Cortex of kidney (tissue), 1 donor: ENCODE measurements at places on chromosomes 4 and X.

DNA sequence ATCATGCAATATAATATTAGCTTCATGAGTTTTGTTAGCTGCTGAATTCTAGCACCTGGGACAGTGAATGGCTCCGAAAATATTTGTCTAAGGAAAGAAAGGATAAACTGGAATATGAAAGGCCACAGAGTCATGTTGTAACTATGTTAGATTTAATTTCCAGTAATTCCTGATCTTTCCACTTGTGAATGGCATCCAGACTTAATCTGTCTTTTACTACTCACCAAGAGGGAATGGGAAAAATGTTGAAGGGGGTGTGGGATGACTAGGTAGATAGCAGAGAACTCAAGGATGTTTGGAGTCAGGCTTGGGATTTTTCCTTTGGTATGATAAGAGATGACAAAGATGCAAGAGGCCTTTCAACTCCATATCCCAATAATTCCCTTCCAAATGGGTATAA is 9.4 kb downstream of the ADH6 start:
- no peak for DNase-seq

DNA sequence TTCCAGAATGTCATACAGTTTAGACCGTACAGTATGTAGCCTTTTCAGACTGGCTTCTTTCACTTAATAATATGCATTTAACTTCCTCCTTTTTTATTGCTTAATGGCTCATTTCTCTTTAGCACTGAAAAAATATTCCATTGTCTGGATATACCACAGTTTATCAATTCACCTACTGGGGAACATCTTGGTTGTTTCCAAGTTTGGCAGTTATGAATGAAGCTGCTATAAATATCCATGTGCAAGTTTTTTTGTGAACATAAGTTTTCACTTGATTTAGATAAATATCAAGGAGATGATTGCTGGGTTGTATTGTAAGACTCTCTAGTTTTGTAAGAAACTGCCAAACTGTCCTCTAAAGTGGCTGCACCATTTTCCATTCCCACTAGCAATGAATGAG is 375.5 kb downstream of the PCDH18 start:
- no peak for DNase-seq

GRCh38 chr4:79213010-79213409 is 112.9 kb downstream of the NAA11 start:
- DNase-seq = no peak

DNA sequence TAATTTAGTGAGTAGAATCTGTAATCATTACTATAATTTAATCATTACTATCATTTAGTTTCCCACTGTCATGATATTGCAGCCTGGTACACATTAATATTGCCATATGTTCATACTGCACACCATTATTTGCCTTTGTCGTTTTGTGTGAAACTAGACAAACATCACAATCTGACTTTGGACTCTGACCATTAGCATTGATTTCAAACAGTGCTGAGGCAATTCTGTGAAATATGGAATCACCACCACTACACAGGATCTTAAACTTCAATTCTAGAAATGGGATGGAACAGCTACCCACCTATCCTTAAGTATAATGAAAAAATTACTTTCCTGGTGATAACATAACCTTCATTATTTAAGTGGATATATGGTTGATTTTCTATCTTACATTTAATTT is 98.3 kb downstream of the SORBS2 start:
- no peak for DNase-seq

GRCh38 chrX:37872303-37872655 is 24.9 kb upstream of the DYNLT3 start:
- DNase-seq = no peak

DNA sequence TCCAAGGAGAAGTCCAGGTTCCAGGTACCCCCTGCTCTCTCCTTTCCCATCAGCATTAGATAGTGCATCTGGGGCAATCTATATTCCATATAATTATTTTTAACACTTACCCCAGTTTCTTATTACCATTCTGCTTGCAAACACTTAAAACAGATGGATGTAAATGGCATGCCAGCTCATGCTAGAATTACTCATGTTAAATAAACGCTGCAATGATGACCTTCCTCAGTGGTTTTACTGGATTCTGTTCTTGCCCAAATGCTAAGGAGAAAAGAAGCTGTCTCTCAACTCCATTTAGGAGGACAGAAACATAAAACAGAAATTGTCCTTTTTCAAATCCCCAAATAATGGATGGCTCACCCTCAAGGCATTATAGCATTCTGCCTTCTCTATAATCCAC is 161.1 kb downstream of the NLGN4X start:
- DNase-seq = no peak

DNA sequence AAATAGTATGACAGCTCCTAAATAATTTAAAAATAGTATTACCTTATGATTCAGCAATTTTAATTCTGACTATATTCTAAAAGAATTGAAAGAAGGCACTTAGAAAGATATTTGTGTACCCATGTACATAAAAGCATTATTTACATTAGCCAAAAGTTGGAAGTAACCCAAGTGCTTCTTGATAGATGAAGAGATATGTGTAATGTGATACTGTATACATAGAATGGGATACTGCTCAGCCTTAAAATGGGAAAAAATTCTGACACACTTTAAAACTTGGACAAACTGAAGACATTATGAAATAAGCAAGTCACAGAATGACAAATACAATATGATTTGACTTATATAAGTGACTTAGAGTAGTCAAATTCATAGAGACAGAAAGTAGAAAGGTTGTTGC is 112.2 kb downstream of the IDS start:
- no peak for DNase-seq

DNA sequence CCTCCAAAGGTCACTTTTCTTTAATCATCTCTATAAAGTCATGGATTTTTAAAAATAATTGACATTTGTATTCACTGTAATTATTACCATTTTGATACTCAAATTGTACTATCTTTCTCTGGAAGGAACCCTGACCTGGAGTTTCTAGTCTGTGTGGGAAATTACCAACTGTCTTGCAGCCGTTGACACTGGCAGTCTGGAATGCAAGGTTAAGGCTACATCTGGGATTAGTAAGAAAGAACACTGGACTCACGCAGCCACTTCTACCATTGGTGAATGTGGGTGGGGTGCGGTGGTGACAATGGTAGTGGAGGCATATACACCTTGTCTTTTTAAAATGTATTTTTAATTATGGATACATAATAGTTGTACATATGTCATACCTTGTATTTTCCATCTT is 40.9 kb downstream of the EGF start:
- no peak for DNase-seq

GRCh38 chr4:44848466-44848865 is 122.1 kb upstream of the GNPDA2 start:
- DNase-seq = no peak

DNA sequence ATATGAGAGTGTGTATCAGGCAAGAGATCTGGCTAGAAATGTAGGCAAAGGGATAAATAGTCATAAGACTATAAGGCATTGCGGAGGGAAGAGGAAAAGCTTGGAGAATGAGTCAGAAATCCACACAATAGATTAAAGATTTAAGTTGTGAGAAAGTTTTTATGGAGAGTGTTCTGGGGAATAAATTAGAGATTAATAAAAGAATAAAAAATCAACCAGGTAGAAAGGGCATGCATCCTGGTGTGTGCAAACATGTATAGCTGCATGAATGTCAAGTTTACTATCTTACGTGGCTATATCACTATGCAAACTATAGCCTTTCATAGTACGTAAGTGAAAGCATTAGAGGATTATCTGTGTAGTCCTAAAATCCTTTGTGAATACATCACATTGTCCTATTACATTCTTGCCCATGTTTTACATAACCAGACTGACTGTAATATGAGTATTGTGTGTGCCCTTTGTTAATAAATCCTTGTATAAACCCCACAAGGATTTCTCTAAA is 36.9 kb downstream of the SNCA start:
- DNase-seq = no peak

DNA sequence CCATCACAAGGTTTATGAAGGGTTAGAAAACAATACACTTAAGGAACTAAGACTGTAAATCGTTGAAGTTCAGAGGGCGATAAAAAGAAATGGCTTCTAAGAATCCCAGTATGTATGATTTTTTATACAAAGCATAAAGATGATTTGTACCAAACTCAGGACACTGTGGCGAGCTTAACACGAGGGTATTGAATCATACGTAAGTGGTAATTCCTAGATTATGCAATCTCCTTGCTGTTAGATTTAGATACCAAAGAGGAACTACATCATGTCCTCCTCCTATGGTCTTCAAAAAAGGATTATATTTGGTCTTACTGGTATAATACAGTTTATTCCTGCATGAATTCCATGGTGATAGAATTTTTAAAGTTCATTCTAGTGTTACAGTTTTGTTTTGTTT is 23.9 kb downstream of the NFKB1 start:
- no peak for DNase-seq

DNA sequence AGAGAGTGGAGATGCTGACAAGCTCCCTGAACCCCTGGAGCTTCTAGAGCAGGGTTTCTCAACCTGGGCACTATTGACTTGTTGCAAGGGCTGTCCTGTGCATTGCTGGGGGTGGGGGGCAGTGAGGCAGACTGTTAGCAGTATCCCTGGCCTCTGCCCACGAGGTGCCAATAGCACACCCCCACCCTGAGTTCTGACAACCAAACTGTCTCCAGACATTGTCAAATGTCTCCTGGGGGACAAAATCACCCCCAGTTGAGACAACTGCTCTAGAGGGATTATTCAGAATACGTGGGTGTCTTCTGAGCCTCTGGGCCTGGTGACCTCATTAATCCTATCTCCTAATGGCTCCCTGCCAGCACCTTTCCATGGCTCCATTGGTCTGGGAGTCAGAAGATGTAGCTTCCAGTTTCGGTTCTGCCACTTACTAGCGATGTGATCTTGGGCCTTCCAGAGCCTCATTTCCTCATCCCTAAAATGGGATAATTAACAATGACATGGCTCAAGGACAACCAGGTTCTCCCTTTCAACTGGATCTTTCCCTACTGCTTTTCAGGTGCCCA is 17.6 kb upstream of the PJA1 start:
- no peak for DNase-seq

GRCh38 chr4:155025762-155026457 is 182.5 kb upstream of the NPY2R start:
- DNase-seq = no peak

DNA sequence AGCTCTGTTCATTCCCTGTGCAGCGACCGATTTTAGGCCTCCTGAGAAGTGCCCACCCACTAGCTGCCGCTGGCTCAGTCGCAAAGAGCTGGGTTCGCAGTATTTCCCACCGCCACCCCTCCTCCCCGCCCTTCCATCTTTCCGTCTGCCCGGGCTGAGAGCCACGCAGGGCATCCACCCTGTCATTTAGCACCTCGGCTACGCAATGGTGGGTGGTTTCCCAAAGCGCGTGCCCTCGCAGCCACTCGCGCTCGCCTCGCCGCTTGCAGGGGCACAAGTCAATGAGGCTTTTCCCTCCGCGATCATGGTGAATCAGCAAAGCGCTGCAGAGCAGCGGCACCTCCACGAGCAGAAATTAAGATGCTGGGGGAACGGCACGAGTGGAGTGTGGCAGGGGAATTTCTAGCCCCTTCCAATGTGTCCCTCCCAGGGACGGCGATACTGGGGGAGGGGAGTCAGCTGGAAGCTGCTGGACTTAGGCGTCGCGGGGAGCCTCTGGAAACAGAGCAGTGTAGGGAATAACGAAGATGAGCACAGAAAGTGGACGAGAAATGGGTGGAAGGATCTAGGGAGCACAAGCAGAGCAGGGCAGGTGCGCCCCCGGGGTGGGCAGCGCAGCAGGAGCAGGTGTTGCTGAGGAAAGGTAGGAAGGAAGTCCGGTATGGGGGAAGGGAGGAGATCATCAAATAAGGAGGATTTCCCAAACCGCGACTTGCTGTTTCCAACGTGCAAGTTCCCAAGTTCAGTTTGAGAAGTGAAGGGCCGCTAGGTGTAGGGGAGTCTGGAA is 2.4 kb upstream of the PTCHD1 start:
- no peak for DNase-seq

DNA sequence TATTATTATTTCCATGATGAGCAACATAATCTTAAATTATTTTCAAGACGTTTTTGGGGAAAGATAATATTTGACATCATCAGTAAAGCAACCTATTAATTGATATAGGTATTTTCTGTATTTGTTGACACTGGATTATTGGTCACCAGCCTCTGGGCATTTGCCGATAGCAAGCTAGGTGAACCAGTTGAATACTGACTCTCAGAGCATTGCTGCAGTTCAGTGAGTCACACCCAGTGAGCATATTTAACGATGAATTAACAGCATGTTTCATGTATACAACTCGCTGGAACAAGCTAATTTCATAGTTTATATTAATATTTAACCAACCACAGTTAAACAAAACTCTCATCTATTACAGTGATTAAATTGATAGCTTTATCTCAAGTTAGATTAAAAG is 1006.0 kb upstream of the DIAPH2 start:
- no peak for DNase-seq

DNA sequence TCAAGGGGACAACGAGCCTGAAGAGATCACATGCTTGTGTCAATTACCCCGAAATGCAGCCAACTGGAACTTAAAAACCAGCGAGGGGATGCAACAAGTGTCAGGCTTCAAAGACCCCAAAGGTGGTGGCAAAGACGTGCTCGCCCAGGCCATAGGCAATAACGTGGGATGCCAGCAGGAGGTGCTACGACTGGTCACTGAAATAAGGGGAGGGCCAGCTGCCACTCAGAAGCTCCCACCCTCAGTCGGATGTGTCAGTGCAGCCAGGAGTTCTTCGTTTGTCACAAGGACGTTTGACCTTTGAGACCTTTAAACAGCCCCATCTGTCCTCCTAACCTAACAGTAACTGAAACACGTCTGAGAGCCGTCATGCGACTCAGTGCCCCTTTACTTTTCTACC is 556.8 kb upstream of the PCDH10 start:
- DNase-seq = no peak

DNA sequence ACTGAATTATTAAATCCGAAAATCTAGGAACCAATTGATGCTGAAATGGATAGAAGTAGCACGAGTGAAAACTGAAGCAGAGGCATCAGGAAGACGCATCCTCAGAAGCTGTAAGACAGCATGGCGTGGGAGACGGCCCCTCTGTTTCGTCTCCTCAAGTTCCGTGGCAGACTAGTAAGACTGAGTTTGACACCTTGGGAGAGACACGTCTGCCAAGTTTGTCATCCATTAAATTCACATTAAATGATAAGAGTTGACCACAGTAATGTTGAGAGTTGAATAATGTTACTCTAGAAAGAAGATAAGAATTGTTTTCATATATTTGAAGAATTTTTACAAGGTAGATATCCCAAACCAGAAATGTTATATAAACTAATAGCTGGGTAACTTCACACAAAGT is 736.1 kb upstream of the FRG1 start:
- DNase-seq = no peak

DNA sequence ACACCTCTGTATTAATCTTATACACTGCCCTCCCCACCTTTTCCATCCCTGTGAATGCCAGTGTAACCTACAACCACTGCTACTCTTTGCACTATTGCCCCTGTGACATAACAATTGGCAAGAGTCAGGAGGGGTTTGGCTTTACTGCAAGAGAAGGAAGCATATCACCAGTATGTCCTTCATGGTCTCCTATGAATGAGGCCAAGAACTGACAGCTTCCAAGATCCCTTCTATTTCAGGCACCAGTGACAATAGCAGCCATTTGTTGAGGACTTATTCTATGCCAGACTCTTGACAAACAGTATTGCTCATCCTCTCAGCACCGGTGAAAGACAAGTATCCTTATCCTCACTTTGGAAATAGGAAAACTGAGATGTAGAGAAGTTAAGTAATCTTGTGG is 363.9 kb downstream of the MID1IP1 start:
- DNase-seq = no peak
